Activated CD4-positive, alpha-beta memory T cell treated with anti-CD3 and anti-CD28 coated beads for 36 hours (primary cell): ENCODE measurements at places on chromosomes 5 and 9. TPM values are rescaled to one million over a fixed set of nuclear protein-coding genes. Genes with fewer than 3 reads are reported as not detected.

OR1Q1 gene
- not detected for total RNA-seq

- DNase-seq = no peak
Measured at GRCh38 chr5:179495906-179496455, 54.4 kb upstream of the RUFY1 start.

GRCh38 chr9:98406469-98406868, 151.0 kb upstream of the TBC1D2 start:
- DNase-seq = no peak

DNA sequence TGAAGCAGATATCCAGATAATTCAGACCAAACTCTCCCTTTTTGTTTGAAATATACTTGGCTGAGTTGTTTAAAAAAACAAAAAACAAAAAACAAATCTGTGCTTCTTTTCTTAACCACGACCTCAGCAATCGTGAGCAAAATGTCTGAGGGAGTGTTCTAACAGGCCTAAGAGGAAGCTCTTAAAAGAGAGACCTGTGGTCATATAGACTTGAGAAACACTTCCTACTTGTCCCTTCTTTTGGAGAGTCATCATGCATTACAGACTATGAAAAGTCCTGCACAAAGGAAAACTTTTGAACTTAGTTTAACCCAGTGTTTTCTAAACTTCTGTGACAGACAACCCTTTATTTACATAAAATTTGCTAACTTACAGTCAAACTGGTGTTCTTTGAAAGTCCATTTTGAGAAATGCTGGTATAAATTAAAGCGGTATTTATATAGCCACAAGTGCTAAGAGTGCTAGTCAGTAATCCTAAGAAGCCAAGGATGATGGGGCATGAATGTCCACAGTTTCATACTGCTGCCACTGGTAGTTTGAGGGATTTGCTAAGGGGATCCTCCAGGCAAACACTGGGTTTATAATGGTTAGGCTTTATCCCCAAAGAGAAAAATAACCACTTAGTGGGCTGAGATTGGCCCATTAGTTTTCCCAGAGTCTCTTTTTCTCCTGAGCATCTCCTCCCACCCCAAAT, 199.8 kb downstream of the LRRC70 start:
- no peak for DNase-seq

- no peak for DNase-seq
Measured at GRCh38 chr5:82748688-82749460, 328.3 kb downstream of the TMEM167A start.

DNA sequence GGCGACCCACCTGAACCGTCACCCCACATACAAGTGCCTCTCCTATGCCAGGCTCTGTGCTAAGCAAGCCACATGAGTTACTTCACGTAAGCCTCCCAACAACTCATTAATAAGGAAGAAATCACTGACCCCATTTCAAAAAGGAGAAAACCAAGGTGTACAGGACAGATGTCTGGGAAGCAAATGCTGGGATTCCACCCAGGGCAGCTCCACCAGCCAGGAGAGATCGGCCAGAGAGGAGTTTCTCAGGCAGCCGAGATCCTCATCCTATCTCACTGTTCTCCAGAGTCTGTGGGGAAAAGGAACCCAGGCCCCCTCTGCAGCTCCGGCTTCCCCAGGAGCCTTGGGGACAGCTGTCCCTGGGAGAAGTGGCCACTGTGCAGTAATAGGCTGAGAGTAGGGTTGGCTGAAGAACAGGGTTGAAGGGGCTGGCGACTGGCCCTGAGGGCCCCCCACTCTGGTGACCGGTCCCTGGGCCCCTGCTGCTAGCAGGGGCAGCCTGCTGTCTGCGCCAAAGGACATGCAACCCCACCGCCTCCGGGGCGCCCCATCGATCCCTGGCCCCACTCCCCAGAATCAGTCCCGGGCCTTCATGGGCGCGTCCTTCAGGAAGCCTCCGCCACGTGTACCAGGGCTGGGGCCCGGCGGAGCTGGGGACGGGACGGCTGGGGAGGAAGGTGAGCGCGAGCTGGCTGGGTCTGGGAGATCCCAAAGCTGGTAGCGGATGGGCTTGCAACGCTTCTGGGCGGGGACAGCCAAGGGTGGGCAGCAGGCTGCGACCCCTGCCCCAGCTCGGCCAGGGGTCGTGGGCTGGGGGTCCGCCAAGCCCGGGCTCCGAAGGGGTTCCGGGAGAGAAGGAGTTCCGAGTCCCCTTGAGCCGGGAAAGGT, 44.1 kb upstream of the STXBP1 start:
- DNase-seq = peak; percentile 28

DNA sequence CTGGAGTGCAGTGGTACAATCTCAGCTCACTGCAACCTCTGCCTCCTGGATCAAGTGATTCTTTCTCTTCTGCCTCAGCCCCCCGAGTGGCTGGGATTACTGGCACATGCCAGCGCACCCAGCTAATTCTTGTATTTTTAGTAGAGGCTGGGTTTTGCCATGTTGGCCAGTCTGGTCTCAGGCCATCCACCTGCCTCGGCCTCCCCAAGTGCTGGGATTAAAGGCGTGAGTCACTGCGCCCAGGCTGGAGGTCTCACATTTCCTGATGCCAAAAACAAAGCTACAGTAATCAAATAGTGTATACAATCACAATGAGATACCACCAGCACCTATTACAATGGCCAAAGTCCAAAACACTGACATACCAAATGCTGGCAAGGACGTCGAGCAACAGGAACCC, 51.1 kb downstream of the TTLL11 start:
- DNase-seq = no peak

IL9 gene
- 136 TPM for total RNA-seq

PDE6A gene
- not detected for total RNA-seq

- DNase-seq = no peak
Measured at GRCh38 chr5:33848554-33848953, 43.2 kb downstream of the ADAMTS12 start.

GRCh38 chr5:118794281-118794680, 194.1 kb downstream of the DTWD2 start:
- DNase-seq = no peak

TXNDC8 gene
- total RNA-seq = not detected

- DNase-seq = peak; percentile 24
Measured at GRCh38 chr9:125966959-125967711, 220.0 kb downstream of the PBX3 start.

DNA sequence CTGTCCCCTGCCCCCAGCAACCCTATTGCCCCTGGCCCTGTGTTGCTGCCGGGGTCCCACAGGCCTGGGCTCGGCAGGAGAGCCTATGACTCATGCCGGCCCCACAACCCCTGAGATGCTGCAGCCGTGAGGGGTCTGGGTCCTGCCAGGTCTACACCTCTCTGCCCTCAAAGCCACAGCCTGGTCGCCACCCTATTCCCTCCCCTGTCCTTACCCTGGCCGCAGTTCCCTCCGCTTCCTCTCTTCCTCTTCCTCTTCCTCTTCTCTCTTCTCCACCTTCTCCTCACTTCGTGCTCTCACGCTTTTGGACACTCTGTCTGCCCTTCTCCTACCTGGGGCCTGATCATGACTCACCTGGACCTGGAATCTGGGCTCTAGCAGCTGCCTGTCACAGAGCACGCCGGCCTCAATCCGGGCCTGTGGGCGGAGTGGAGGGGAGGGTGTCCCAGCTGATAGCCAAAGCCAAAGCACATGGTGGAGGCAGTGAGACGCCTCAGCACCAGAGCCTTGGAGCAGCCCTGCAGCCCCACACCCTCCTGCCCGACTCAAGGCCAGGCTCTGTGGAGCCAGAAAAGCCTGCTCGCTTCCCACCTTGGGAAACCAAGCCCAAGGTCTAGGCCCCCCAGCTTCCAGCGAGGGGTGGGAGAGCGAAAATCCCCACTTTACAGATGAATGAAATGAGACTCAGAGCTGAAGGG, 26.8 kb upstream of the CSF1R start:
- no peak for DNase-seq
